ENCODE measurements at places on chromosomes 2 and 18.

DNA sequence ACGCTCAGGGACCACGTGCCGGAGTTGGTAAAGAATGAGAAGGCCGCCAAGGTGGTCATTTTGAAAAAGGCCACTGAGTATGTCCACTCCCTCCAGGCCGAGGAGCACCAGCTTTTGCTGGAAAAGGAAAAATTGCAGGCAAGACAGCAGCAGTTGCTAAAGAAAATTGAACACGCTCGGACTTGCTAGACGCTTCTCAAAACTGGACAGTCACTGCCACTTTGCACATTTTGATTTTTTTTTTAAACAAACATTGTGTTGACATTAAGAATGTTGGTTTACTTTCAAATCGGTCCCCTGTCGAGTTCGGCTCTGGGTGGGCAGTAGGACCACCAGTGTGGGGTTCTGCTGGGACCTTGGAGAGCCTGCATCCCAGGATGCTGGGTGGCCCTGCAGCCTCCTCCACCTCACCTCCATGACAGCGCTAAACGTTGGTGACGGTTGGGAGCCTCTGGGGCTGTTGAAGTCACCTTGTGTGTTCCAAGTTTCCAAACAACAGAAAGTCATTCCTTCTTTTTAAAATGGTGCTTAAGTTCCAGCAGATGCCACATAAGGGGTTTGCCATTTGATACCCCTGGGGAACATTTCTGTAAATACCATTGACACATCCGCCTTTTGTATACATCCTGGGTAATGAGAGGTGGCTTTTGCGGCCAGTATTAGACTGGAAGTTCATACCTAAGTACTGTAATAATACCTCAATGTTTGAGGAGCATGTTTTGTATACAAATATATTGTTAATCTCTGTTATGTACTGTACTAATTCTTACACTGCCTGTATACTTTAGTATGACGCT lies 5.8 kb downstream of the MYCN start:
- no peak for DNase-seq

DNA sequence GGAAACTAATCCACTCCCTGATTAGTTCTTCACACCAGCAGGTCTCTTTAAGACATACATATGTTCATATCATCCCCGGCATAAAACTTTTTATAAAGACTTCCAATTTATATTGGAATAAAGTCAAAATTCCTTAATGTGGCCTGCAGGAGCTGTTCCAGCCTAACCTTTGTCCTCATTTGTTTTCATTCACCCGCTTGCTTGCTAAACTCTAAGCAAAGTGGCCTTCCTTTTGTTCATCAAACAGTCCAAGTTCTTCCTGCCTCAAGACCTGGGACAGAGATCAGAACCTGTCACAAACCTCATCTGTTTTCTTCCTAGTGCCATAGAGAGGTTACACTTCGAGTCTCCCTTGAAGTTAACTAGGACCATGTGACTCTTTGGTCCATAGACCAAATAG lies 339.4 kb upstream of the ID2 start:
- no peak for DNase-seq

GRCh38 chr18:60123031-60123430 lies 223.2 kb downstream of the PMAIP1 start:
- DNase-seq = no peak

- no peak for DNase-seq
These were observed 79.1 kb upstream of the MGAT4A start for GRCh38 chr2:98809878-98810587.

- no peak for DNase-seq
These were observed 24.0 kb downstream of the BIN1 start for GRCh38 chr2:127082974-127083373.
